ENCODE measurements at places on chromosomes 2 and 18.

GRCh38 chr18:62771494-62772270 is 56.3 kb downstream of the PHLPP1 start:
- no peak for DNase-seq

DNA sequence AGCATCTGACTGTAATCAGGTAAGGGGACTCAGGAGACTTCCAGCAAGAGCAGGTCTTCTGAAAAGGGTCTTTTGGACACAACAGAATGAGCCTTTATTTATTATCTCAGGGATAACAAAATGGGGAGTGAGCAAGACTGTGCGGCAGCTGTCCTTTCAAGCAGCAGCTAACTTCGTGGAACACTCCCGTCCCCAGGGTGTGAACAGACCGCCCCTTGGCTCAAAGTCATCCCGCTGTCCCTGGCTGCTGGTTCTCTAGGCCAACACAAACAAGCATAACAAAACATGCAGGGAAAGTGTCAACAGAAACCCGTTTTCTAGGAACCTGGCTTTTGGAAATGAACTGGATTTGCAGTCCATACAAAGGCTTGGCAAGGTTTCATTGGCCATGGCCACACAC is 787.9 kb upstream of the FANCL start:
- DNase-seq: no peak

GRCh38 chr2:18267501-18267900 is 293.0 kb downstream of the RDH14 start:
- DNase-seq: no peak

- no peak for DNase-seq
These were observed 5.3 kb downstream of the CD8A start for GRCh38 chr2:86785456-86785855.

- DNase-seq: no peak
These were observed 73.8 kb downstream of the TANC1 start for GRCh38 chr2:159042115-159042850.
